ENCODE measurements at places on chromosomes 5 and 9. TPM values are rescaled to one million over a fixed set of nuclear protein-coding genes. Genes with fewer than 3 reads are reported as not detected.

ADAMTS2 gene
- 49.3 TPM for total RNA-seq

TEK gene
- total RNA-seq: 10.4 TPM

CARTPT gene
- total RNA-seq: not detected

PCDHAC1 gene
- 0.69 TPM for total RNA-seq

KIF4B gene
- not detected for total RNA-seq

DNAJC18 gene
- 6.6 TPM for total RNA-seq

WNK2 gene
- 11.2 TPM for total RNA-seq

EPB41L4B gene
- total RNA-seq: 11.3 TPM

NOXA1 gene
- total RNA-seq: 0.30 TPM

RGS3 gene
- 42.8 TPM for total RNA-seq
